ENCODE measurements at places on chromosomes 7 and 10.
A peak's percentile ranks its signal among the peaks of the same experiment; 100 is the strongest.

GRCh38 chr7:79132844-79133451, 320.5 kb downstream of the MAGI2 start:
- no peak for DNase-seq

DNA sequence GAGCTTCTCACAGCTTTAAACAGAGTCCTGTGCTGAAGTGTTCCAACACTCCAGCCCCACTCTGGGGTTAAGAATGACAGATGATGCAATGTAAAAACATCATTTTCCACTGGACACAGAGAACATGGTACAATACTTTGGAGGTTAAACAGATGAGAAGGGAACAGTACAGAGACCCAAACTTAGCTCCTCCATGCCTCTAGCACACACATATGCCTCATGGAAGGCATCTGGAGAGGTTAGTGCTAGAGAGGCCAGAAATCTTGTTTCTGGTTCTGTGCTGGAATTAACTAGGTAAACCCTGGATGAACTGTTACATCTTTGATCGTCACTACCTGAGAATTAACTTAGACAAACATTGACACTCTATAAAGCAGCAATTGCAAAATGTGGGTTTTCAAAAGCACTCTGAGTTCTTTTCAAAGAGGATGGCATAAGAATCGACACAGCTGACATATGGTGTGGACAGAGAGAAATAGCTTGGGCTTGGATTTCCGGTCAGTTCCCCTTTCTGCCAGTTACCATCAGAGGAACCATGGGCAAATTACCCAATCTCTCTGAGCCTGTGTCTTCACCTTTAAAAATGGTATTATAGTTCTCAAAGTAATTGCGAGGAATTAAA, 81.9 kb downstream of the KCNMA1 start:
- peak; percentile 52 for DNase-seq

DNA sequence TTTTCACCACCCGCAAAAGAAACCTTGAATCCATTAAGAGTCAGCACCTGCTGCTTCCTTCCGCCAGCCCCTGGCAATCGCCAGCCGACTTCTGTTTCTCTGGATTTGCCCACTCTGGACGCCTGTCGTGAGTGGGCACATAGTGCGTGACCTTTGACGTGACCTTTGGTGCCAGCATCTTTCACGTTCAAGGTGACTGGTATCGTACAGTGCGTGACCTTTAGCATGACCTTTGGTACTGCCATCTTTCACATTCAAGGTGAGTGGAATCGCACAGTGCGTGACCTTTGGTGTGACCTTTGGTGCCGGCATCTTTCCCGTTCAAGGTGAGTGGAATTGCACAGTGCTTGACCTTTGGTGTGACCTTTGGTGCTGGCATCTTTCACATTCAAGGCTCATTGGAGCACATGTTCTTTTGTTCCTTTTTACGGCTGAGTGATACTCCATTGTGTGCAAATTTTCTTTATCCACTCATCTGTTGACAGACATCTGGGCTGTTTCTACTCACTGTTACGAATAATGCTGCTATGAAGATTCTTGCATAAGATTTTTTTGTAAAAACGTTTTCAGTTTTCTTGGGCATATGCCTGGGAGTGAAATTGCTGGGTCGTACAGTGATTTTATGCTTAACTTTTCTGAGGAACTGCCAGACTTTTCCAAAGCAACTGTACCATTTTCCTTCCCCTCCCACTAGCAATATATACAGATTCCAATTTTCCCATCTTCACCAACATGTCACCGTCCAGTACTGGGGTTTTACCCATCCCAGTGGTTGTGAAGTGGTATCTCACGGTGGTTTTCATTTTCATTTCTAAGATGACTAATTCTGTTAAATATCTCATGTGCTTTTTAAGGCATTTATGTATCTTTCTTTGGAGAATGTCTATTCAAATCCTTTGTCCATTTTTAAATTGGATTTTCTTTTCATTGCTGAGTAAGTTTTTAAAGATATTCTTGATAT, 145.3 kb downstream of the DIP2C start:
- DNase-seq, result no peak

GRCh38 chr10:65675236-65675635, 1250.6 kb upstream of the LRRTM3 start:
- no peak for DNase-seq

DNA sequence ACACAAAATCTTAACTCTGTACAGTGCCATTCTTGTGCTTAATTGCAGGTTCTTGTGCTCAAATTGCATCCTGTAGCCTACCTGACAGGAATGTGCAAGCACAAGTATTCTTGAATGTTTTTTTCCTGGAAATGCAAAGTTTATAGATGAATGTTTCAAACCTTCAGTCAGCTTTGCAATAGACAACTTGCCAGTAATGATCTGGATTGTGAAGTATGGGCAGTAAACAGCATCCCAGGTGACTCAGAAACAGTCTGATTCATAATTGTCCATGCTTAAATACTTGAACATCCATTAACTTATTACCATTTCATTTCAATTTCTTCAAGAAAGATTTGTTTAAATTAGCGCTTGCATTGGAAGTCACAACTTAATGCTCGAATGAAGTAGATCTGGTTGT, 347.2 kb downstream of the SDK1 start:
- no peak for DNase-seq

GRCh38 chr7:19284596-19285300, 139.5 kb upstream of the FERD3L start:
- peak; percentile 10 for DNase-seq

GRCh38 chr7:83574616-83575015, 74.3 kb downstream of the SEMA3E start:
- no peak for DNase-seq

DNA sequence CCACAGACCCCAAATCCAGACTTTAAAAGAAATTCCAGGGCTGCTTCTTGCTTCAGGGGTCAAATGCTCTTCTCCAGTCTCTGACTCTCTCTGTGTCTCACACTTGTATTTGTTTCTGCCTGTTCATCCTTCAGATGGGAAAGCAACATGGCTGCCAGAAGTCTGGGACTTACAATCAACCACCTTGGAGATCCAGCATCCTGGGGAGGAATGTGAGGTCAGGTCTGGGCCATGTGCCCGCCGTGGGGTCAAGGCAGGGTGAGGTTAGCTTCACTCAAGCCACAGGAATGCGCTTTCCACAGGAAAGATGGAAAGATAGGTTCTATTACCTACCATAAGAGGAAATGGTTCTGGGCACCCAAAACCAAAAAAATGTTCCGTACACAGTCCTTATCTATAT, 34.3 kb upstream of the NPVF start:
- DNase-seq, result no peak

- no peak for DNase-seq
Measured at GRCh38 chr10:47243791-47244190, 56.2 kb upstream of the GDF10 start.

DNA sequence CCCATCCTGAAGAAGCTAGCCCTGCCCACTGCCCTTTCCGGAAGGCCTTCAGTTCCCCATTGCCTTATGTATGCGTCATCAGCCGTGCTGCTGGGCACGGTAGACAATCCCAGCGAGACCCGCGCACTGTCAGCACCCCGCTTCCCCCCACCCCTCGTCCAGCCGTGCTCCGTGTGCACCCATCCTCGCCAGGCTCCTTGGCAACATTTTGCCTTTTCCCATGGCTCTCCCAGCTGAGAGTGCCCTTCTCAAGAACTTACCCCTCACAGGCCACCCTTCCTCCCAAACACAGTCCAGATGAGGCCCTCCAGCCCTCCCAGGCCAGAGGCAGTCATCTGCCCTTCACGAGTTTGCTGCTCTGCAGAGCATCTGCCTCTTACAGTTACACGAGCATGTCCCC, 633.8 kb upstream of the FOXK1 start:
- DNase-seq, result no peak

DNA sequence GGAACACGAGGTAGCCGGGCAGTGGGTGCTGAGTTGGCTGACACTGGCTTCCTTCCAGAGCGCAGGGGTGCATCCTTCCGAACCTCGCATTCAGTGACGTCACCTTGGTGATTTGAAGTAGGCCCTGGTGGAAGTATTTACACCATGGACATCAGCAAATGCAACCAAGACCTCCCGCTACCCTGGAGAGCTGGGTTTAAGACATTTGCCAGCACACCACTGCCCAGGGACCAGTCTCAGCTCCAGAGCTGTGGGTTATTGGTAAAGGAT, 106.4 kb upstream of the GPR26 start:
- no peak for DNase-seq

DNA sequence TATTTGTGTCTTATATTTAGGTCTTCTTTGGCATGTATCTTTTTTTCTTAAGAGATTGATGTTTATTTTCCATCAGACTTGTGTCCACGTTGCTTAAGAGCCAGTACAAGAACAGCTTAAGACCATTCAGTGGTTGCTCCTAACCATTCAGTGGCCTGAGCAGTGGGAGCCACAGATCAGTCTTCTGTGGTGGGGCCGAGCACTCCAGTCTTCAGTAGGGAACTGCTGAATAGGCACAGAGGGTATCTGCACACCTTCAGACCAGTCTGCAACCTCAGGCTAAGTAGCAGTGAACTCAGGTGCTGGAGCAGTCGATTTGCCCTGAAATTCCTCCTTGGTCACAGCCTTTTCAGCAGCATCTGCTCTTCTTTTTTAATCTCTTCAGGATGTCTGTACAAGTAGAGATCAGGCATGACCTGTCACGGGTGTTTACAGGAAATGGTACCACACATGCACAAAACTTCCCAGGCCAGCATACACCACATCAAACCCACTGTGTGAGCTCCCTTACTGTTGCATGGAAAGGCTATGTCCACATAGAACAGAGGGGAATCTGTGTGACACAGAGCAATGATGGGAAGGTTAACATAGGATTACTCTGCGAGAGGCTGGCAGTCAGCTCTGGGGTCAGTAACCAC, 51.5 kb downstream of the FAM107B start:
- DNase-seq, result no peak

- DNase-seq, result no peak
Measured at GRCh38 chr7:1758859-1759521, 88.9 kb downstream of the ELFN1 start.

GRCh38 chr7:39741942-39742623, 118.7 kb downstream of the RALA start:
- no peak for DNase-seq

DNA sequence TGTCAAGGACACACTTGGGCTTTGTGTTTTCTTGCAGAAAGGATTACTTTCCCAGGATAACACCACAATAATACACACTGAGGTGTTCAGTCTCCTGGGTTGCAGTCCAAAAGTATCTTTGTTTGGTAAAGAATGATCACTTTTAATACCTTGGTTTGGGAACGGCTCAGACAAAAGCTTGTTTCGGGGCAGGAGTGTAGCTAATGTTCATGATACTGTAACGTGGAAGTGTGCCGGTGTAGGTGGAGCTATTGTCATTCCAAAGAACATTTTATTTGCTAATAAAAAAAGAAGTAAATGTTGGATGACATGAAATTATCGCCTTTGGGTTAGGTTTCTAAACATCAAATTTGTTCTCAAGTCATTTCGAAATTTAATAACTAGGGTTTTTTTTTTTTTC, 1.2 kb downstream of the EIF4H start:
- DNase-seq, result no peak

DNA sequence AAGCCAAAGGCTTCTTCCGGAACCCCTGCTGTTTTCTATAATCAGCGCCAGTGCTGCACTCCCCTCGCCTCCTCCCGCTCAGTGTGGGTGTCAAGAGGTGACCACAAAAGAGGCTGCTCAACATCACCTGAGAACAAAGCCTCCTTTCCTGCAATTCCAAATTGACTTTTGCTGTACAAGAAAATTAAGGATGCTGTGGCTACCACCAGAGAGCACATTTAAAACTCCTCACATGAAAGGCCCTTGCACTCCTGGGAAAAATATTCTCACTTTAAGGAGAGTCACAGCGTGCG, 96.4 kb downstream of the HIPK2 start:
- no peak for DNase-seq

GRCh38 chr10:124717911-124718741, 26.1 kb downstream of the FAM53B start:
- no peak for DNase-seq

GRCh38 chr7:77888998-77889397, 90.4 kb downstream of the PHTF2 start:
- DNase-seq, result no peak

DNA sequence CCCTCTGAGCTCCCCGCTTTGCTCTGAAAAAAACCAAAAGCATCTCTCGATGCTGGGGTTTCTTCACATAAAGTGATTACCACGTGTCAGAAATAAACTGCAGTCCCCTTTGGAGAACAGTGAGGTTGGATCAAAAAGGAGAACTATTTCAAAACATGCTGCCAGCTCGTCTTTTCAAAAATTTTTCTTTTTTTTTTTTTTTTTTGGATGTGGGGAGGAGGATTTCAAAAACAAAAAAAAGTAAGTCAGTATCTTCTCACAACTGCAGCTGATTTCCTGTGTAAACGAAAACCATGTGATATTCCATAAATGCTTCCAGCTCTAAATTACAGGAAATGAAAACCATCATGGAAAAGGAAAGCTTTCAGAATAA, 155.0 kb upstream of the LYZL2 start:
- DNase-seq, result peak; percentile 64

GRCh38 chr10:49742683-49743463, 19.2 kb downstream of the OGDHL start:
- no peak for DNase-seq

GRCh38 chr10:110813743-110814472, 57.8 kb upstream of the PDCD4 start:
- DNase-seq, result no peak

GRCh38 chr7:27750316-27750715, 10.4 kb downstream of the TAX1BP1 start:
- no peak for DNase-seq

- DNase-seq, result no peak
Measured at GRCh38 chr10:111822661-111823060, 360.9 kb downstream of the GPAM start.

- DNase-seq, result no peak
Measured at GRCh38 chr7:130353196-130353595, 8.6 kb downstream of the CPA5 start.

GRCh38 chr10:26430641-26431163, 7.4 kb upstream of the APBB1IP start:
- no peak for DNase-seq

DNA sequence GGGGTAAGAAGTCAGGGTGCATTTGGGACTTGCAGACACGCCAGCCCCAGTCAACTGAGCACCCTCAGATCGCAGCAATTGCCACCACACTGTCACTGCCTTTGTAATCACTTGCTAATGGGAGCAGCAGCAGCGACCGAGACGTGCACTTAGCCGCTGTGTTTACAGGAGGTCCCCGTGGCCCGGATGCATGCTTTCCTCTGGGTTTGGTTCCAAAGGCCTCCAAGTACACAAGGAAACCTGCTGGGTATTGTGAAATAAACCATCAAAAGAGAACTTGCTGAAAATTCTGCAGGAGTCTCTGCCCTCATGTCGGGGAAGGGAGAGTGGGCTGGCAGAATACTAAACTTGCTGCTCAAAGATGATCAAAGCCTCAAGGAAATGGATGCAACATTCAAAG, 341.7 kb downstream of the DNAJB6 start:
- DNase-seq, result no peak

GRCh38 chr10:101489355-101489754, 98.7 kb downstream of the POLL start:
- DNase-seq, result no peak
